Substantia nigra (tissue), 51 donors: ENCODE measurements at places on chromosomes 3 and 15.

DNA sequence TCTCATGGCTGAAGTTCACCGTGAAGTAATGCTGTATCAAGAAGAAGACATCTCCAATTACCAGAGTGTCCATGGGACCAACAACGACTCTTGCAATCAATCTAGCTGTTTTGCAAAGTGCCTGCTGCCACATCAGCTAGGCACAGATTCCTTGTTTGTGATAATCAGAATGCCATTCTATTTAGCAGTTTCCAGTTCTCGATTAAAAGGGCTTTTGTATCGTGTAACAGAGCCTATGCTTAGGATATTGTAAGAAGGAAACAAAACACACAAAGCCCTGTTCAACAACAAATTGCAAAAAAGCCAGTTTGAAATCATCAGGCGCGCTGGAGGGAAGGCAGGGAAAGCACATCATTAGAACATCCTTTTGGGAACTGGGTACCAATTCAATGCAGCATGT lies 26.1 kb downstream of the RASGRF1 start:
- no peak for DNase-seq

GRCh38 chr3:4060064-4060463 lies 243.1 kb upstream of the SETMAR start:
- no peak for DNase-seq

- DNase-seq, result peak; percentile 86
These were observed 9.1 kb upstream of the NCKIPSD start for GRCh38 chr3:48694610-48695392.

DNA sequence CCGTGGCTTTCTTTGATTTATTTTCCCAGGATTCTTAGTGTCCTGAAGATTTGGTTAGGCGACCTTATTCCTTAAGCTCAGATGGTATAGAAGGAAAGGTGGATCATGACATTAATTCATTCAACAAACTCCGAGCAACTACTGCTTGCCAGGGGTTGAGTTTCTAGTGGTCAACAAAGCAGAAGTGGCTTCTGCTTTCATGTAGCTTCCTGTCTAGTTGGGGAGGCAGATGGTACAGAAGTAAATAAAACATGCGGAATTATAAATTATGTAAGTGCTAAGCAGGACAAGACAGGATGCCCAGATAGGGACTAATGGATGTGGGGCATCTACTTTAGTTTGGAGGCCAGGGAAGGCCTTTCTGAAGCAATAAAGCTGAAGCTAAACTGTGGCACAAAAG lies 15.6 kb downstream of the EEFSEC start:
- no peak for DNase-seq

GRCh38 chr3:31172336-31172735 lies 277.9 kb upstream of the GADL1 start:
- no peak for DNase-seq

- no peak for DNase-seq
These were observed 116.7 kb upstream of the ETV5 start for GRCh38 chr3:186225603-186226002.

DNA sequence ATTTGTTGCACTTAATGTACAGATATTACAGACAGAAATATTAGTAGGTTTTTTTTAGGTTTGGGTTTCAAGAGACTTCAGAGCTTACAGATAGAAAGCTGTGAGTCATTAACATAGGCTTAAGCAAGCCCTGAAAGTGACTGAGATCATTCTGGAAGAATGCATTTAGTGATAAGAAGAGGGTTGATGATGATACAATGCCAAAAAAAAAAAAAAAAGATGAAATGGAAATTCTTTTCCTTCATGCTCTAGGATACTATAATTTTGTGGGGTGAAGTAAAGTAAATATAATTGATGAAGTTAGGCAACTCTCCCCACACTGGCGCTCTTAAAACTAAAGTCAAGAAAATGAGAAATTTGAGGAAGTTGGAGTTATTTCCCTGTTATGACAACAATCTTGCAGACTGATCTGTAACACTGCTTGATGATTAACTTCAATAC lies 169.4 kb upstream of the ZNF385D start:
- DNase-seq, result no peak

- DNase-seq, result no peak
These were observed 62.8 kb downstream of the XXYLT1 start for GRCh38 chr3:195208183-195208582.

DNA sequence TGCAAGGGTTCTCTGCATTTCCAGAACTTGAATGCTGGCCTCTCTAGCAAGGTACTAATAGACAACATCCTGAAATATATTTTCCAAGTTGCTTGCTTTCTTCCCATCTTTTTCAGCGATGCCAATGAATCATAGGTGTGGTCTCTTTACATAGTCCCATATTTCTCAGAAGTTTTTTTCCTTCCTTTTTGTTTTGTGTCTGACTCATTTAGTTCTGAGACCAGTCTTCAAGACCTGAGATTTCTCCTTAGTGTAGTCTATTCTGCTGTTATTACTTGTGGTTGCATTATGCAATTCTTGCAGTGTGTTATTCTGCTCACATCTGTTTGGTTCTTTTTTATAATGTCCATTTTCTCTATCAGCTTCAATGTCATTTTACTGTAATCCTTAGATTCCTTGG lies 1265.0 kb upstream of the ALCAM start:
- DNase-seq, result no peak

DNA sequence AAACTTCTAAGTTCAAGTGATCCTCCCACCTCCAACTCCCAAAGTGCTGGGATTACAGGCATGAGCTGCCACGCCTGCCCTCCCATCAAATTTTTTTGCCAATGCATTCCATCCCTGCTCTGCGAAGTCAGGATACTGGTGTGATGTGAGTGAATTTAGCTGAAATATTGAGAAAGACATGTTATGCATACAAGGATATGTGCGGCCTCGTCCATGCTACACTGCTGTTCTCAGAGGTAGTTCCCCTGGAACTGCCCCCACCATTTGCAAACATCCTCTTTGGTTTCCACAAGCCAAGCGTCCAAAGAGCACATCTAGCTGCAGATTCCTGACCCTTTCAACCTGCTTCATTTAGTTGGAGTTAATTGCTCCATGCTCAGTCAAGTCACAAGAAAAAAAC lies 36.5 kb upstream of the BCL2A1 start:
- no peak for DNase-seq

GRCh38 chr3:173191611-173192010 lies 50.6 kb upstream of the SPATA16 start:
- DNase-seq, result no peak

GRCh38 chr3:148084931-148085330 lies 612.8 kb upstream of the AGTR1 start:
- no peak for DNase-seq

- DNase-seq, result no peak
These were observed 76.9 kb downstream of the OCA2 start for GRCh38 chr15:28022181-28022580.

- no peak for DNase-seq
These were observed 353.1 kb upstream of the ALCAM start for GRCh38 chr3:105013657-105014056.

GRCh38 chr3:32975891-32976595 lies 24.6 kb downstream of the CCR4 start:
- no peak for DNase-seq

DNA sequence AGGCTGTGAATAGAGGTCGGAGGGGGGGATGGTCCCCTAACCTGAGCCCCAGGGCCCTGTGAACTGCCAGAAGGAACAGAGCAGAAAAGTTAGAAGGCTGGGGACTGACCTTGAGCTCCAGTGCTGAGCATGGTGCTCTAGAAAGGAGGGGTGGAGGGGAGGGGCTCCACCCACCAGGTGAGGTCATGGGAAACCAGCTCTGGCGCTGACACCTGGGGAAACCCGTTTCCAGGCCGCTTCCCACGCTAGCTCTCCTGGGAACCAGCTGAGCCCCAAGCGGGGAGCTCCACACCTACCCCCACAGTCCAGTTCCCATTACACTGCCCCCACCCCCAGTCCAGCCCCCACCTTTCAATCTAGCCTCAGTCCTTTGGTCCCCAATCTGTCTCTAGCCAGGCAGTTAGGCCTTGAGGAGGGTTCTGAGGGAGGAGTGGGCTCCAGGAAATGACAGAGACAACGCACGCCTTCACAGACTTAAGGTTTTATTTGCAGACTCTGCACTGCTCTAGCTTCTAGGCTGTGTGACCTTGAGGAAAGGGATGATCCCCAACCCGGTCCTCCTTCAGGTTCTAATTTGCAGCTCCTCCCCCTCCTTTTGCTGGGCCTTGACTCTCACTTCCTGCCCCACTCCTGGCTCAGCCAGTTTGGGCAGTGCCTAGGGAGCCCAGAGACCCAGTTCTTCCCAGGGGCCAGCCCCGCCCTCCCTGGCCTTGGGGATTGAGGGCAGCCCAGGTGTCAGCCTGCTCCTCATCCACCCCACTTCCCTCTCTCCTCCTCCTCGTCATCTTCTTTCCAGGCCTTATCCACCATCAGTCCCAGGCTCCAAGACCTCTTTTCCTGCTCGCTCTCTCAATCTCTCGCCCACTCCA lies 2.1 kb downstream of the RHOV start:
- no peak for DNase-seq

DNA sequence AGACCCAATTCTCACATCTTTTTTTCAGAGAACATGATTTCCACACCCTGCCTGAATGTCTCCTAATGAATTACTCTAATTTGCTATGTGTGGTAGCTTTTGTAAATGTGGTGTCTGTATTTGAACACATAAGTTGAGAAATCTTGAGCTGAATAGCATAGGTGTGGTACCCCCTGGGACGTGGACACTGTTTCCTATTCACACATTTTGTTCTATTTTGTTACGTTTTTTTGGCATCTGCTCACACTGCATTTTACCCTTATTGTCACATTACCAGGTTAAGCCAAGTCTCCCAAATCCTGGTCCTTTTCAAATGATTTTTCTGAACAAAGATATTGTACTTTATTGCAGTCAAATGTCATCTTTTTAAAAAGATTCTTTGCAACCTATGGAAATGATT lies 6.8 kb upstream of the MAPK6 start:
- DNase-seq, result no peak

GRCh38 chr3:173548261-173548660 lies 150.7 kb downstream of the NLGN1 start:
- no peak for DNase-seq

DNA sequence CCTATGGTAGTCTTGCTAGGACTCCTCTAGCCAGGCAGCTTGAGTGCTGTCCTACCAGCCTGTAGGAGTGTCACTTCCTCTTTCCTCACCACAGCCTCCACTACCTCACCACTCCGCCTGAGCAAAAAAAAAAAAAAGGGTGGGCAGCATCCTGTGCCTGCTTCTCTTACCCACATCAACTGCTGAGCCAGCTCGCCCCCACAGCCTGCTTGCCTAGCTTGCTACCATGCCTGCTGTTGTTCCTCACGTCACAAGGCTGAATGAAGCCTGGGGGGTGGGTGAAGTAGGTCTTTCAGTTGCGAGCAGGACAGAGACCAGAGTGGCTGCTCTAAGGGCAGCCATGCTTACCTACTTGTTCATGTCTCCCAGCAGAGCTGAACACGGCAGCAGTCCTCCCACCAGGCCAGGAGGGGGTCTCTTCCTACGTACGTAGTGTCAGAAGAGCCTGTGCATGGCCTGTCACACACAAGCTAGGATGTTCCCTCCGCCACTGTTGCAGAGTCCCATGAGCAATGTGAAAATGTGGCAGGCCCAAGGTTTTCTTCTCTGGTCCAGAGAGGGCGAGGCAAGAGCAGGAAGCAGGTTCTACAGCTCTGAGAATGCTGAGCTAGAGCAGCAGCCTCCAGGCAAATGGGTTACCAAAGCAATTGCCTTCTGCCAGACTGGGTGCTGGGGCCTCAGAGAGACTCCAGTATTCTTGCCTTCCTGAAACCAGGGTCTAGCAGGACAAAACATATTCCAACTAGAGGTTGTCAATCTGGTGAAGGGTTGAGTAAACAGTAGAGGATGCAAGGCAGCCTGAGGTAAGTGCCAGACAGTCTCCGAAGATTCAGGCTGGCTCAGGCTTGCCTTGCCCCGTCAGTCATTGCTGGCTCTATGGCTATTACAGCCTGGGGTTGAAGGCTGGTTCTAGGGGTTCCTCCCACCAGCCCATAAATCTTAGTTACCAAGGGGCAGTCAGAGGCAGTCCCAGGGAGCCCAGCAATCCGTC lies 8.1 kb downstream of the PPM1M start:
- no peak for DNase-seq

DNA sequence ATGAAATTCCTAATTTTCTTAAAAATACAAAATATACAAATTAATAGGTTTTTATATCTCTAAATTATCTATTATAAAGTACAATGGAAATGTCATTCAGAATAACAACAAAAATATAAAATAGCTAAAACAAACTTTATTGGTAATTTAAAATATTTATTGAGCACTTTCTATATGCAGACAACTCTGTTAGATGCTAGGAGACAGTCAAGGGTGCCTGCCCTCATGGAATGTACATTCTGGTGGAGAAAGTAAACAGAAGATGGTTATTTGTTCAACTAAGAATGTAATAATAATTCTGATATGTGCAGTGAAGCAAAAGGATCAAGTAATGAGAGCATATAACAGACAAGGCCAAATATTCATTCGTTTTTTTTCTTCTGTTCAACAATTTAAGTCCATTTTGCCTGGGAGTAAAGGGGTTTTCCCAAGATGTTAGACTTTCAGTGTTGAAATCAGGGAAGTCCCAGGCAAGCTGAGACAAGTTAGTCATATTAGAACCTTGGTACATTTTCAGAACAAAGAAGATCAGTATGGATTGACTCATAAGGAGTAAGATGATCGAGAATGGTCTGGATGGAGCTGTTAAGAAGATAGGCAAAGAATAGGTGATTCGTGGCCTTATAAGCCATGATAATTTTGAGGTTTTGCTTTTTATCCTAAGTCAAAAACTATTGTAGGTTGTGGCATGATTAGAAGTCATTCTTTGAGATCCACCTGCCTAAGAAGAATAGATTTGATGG lies 150.2 kb upstream of the MLF1 start:
- no peak for DNase-seq

DNA sequence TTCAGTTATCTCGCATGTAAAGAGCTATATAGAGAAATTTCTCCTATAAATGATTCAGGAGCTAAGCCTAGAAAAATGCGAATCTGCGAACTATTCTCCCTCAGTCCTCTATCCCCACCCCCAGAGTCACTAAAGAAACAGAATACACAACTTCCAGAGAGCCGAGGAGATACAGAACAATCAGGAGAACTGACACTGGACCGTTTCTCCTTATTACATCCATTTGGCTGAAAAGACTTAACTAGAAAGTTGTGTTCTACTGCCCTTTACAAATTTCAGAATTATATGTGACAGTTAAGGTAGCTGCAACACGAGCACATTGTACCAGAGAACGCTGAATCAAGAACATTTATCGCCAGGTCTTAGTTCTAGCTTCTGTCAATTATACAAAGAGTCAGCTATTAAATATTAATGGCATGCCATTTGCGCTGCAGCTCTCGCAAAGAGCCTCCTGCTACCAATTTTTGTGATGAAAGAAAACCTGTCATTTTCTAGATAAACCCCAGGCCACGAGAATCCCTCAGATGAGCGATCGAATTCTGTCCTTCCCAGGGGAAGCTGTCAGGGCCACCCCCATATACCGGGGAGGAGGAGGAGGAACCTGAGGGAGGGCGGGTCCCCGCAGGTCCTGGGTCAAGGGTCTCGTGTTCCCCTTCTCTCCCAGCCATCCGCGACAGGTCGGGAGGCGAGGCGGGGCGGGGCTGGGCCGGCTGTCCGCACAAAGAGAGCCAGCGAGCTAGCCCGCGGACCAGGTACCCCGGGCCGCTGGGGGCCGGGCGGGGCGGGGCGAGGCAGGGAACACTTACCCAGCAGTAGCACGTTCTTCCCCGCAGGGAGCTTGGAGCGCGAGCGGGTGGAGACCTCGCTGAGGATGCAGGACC lies 878 bp downstream of the DYNC1LI1 start:
- DNase-seq, result peak; percentile 26
